ENCODE measurements at places on chromosomes 5 and 9.

- no peak for DNase-seq
These were observed 85.9 kb downstream of the BOD1 start for GRCh38 chr5:173530547-173530946.

- DNase-seq = no peak
These were observed 2.2 kb downstream of the GABRB2 start for GRCh38 chr5:161544350-161544765.

DNA sequence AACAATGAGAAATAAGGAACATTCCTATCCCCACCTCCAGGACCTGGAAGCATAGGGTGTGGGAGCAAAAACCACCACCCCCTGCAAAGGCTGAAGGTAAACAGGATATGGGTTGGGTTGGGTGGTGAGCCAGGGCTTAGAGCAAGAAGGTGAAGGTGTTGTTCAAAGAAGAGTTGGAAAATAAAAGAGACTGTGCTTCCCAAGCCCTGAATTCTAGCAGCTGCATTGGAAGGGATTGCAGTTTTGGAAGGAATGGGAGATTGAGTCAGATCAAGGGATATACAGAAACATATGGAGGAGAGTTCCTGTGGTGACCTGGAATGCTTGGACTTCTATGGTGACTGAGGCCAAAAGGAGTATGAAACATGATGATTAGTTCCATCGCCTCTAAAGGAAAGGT lies 24.7 kb upstream of the MTAP start:
- no peak for DNase-seq

DNA sequence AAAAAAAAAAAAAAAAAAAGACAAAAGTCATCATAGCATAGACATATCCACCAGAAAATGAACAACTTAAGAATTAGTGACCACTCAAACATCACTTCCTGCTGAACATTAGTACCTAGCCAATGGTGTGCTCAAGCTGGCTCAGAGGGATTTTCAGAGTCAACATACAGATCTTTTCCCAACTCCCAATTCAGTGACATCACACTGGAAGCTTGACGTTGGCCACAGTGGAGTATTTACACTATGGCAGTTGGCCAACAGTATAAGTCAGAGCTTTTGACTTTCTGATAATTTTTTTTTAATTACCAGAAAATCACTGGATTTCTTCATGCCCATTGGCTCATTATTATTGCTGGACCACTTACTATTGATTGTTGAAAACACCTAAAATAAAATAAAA lies 383.5 kb downstream of the ARHGEF28 start:
- no peak for DNase-seq

GRCh38 chr9:76572151-76572550 lies 113.2 kb downstream of the GCNT1 start:
- no peak for DNase-seq

DNA sequence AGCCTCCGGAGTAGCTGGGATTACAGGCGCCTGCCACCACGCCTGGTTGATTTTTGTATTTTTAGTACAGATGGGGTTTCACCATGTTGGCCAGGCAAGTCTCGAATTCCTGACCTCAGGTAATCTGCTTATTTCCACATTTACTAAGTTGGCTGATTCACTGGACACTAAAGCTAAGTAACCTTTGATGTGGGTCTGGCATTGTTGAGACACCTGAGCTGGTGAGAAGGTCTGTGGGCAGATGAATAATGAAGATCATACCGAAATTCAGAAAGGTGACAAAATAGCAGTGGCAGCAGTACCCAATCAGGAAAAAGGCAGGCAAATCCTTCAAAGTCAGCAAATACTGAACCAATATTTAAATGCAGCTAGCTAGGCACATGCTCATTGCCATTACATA lies 210.6 kb upstream of the ZNF608 start:
- DNase-seq = no peak

- no peak for DNase-seq
These were observed 11.3 kb upstream of the P4HA2 start for GRCh38 chr5:132238901-132239500.

- no peak for DNase-seq
These were observed 92.9 kb upstream of the PIK3R1 start for GRCh38 chr5:68122439-68123328.

GRCh38 chr5:72216756-72217155 lies 103.3 kb downstream of the MRPS27 start:
- no peak for DNase-seq

DNA sequence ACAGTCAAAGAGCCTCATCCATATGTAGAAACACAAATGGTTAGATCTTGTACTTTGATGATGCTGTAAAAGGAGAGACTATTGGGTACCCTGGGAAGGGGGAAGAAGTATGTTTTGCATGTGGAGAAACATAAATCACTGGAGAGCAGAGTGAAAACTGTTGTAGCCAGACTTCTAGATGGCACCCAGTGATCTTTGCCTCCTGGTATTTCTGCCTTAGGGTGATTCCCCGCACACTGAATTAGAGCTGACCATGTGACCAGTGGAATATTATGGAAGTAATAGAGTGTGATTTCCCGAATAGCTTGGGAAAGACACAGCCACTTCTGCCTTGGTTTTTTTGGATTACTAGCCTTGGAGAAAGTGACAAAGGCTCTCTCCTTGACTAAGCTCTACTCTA lies 174.3 kb downstream of the LPAR1 start:
- no peak for DNase-seq

GRCh38 chr9:123225995-123226394 lies 42.4 kb downstream of the STRBP start:
- no peak for DNase-seq

DNA sequence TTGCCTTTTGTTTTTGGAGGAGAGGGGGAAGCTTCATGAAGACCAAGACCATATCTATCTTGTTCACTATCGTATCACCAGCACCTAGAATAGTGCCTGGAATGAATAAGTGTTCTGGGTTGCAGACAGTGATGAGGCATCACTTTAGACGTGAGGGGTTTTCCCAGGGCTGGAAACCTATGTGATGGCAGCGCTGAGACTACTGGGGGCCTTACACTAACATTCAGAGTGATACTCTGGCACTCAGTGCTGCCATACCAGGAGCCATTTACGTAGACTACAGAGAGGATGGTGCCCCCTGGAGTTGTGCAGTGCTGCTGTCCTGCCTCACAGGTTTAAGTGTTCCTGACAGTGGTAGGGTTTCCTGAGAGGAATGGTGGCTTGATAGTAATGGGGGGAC lies 6.9 kb downstream of the CCL19 start:
- no peak for DNase-seq

GRCh38 chr9:133057553-133057952 lies 4.2 kb upstream of the CEL start:
- DNase-seq = no peak
